ENCODE measurements at places on chromosomes 6 and 20.

DNA sequence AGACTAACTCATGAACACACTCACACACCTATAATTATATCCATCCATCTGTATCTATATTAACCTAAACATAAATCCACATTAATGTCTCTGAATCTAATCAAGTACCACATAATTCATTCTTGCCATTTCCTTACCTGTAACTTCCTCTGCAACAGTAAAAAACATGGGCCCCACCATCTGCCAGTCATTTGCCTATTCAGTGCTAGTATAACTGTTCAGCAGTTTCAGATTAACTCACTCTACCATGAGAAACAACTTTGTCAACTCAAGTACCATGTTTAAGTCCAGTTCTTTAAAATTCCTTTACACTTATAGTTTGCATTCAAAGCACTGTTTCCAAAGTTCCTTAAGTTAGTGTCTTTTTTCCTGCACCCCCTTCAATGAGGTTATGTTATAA lies 68.8 kb downstream of the LAMP5 start:
- no peak for DNase-seq

DNA sequence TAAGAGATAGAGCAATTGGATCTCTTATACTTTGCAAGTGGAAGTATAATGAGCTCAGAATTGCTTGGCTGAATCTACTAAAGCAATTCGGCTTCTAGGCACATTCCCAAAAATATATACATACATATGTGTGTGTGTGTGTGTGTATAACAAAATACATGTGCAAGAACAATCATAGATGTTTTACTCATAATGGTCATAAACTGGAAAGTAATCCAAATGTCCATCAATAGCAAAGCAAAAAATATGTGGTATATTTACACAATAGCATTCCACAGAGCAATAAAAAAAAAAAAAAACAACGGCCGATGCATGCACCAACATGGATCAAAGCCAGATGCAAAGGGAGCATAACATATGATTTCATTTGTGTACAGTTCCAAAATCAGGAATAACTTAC lies 707.9 kb downstream of the RFPL4B start:
- DNase-seq, result no peak

DNA sequence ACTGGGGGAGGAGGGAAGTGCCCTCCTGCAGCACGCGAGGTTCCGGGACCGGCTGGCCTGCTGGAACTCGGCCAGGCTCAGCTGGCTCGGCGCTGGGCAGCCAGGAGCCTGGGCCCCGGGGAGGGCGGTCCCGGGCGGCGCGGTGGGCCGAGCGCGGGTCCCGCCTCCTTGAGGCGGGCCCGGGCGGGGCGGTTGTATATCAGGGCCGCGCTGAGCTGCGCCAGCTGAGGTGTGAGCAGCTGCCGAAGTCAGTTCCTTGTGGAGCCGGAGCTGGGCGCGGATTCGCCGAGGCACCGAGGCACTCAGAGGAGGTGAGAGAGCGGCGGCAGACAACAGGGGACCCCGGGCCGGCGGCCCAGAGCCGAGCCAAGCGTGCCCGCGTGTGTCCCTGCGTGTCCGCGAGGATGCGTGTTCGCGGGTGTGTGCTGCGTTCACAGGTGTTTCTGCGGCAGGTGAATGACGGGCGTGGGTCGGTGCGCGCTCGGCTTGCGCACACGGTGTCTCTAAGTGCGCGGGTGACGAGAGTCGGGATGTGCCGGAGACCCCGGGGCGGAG lies at the start of gene CDKN1A:
Gene CDKN1A, plus strand, starts transcription at position 227 of the 555 bp plus-strand sequence. CDS start 5,388 bp downstream, outside the sequence.
- DNase-seq, result peak; percentile 45

DNA sequence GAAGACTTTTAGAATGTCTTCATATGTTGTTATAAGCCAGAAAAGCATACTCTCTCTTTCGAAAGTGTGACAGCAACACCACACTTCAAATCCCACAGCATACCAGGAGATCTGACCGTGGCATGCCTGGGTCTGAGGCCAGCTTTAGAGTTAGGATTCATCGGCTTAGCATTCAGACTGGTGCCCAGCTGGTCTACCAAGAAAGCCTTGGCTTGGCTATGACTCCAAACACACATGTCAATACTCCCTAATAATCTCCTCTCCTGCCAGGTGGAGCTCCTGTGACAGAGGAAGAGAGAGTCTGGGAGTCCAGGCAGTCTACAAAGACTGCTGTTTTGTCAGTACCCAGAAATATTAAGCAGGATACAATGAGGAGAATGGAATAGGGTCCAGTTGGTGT lies 77.1 kb upstream of the MAN1A1 start:
- no peak for DNase-seq

GRCh38 chr6:72704979-72705378 lies 83.1 kb downstream of the KCNQ5 start:
- no peak for DNase-seq

DNA sequence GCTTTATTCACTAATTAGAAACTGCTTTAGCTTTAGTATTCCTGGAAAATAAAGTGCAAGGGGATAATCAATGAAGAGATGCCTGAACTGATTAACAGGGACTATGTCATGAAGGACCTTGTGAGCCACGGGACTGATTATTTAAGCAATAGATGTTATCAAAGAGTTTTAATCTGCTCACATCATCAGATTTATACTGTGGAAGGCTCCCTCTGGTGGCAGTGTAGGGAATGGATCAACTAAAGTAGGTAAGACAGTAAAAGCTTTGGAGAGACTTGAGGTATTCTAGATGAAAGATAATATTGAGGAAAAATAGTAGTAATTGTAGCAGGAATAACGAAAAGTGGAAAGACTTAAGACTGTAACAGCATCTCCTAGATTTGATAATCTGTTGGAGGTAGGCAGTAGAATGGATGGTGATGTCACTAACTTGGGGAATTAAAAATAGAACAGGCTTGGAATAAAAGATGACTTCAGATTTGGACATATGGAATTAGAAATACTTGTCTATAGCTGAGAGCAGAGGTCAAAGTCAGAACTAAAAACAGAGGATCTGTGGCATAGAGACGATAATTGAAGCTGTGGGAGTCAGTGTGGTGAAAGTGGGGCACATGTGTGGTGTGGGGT lies 80.3 kb upstream of the HTR1E start:
- DNase-seq, result no peak

DNA sequence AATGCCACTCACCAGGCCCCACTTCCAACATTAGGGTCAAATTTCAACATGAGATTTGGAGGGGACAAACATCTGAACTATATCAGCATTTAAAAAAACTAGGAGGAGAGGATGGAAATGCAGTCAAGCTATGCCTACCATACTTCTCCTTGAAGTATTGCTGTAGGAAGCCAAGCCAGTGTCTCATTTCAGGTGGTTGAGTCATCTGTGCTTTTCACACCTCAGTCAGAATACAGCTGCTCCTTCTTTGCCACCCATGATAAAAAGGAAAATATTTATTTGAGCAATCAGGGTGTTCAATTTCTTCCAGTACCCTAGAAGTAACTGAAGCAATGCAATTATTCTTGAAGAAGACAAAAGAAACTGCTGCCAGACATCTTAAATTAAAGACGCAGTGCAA lies 47.0 kb upstream of the EEF1E1 start:
- DNase-seq, result no peak

- no peak for DNase-seq
Measured at GRCh38 chr6:161038229-161039031, 46.9 kb downstream of the MAP3K4 start.

DNA sequence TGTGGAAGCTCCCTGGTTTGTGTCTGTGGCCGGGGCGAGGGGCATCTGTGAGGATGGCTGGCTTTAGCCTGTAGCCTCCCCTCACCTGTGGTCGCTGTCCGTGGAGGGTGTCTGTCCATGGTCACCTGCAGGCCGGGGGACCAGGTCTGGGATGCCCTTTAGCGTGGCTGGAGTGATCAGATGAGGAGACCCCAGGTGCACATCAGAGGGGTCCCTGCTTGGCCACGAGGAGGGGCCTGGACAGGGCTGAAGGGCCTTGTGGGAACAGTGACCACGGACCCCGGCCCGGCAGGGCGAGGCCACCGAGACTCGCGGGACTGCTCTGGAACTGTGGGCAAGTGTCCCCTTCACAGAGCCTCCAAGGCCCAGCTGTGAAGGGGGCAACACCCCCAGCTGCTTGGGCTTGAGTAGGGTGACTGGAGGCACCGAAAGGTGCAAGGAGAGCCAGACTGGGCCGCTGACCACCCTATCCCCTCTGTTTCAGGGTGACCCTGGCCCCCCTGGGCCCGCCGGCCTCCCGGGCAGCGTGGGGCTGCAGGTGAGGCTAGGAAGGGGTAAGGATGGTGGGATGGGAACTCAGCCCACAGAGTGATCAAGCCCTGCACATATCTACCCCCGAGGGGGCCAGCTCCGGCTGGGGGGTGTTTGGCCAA lies 8.6 kb downstream of the COL9A3 start:
- no peak for DNase-seq

DNA sequence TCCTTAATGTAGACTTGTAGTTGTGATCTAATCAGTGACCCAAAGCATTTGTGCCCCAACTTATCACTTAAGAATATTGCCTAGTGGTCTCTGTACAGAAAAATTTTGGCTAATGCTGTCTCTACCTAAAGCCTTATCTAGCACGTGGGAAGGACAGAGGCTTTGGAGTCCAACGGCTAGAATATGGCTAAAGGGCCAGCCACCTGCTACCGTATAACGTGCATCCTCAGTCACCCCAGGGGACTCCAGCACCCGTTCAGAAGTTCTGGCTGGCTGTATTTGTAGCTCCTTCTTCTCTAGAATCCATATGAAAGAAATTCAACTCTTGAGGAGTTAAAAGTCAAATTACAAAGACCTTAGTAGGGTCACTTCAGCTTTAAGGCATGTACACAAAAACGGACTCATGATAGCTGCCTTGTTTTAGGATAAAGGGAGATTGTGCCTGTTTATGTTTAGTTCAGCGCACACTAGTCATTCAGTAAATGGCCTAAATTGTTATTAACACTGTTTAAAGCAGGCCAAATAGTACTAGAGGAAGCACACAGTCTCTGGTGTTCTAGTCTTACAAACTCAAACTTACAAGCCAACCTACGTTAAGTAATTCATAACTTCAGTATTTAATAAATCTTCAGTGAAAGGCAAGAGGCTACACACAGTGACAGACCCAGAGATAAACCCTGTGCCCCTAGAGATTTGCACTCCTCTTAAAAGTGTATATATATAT lies 407.5 kb upstream of the PLCB4 start:
- DNase-seq, result no peak

DNA sequence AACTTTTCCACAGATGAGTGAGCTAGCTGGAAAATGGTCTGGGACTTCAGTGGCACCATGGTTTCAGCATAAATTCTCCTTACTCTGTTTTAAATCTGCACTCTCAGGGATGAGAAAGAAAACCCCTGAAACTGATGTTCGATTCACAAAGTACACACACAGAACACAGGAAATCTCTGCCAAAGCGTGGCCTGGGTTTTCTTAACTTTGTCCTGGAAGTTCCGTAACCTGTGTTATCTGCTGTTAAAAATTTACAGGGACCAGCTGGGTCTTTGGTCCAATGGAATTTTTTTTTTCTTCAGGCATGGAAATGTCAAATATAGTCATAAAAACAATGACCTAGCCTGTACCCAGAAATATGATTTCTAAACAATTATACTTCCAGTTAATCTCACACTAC lies 7.3 kb downstream of the SCML4 start:
- no peak for DNase-seq

GRCh38 chr6:41406728-41407489 lies 71.5 kb downstream of the NCR2 start:
- DNase-seq, result no peak

All from stimulated activated CD8-positive, alpha-beta memory T cell treated with anti-CD3 and anti-CD28 coated beads, Interleukin-15, amount 100 ng/mL, for 1 hour (primary cell).